Pulmonary artery endothelial cell (primary cell): ENCODE measurements at places on chromosomes 6 and 20.

DNA sequence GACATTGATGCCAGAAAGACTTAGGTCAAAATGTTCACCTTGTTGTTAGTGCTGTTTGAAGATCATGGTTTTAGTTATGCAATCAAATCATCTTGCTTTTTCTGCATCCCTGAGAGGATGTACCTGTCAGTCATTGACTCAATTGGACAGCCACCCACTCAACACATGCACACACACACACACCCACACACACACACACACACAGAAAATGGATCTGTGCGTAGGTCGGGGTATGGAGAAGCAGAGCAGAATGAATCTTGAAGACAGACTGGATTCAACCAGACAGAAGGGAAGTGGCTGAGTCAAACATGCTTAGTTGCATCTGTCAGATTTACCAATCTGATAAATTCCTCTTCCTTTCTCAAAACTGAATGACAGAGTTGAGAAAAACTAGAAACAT lies 19.1 kb upstream of the ZSCAN23 start:
- DNase-seq, result no peak

- DNase-seq, result no peak
These were observed 19.2 kb upstream of the TSPYL1 start for GRCh38 chr6:116298973-116299372.

DNA sequence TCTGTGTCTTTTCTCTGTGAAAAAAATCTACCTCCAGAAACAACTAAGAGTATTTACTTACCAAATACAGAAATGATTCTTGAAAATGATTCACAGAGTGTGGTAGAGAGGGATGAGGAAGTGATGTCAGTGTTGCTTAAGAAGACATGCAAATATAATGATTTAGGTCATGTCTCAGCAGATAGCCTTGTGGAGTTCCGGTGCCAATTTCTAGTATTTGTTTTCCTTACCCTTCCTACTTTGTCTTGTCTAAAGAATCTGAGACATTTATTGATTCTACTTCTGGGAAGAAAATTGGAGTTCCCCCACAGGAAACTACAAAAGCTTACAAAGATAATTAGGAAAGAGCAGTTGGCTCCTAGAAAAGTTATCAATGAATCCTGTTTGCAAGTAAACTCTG lies 68.8 kb downstream of the GJA1 start:
- DNase-seq, result peak; percentile 52

DNA sequence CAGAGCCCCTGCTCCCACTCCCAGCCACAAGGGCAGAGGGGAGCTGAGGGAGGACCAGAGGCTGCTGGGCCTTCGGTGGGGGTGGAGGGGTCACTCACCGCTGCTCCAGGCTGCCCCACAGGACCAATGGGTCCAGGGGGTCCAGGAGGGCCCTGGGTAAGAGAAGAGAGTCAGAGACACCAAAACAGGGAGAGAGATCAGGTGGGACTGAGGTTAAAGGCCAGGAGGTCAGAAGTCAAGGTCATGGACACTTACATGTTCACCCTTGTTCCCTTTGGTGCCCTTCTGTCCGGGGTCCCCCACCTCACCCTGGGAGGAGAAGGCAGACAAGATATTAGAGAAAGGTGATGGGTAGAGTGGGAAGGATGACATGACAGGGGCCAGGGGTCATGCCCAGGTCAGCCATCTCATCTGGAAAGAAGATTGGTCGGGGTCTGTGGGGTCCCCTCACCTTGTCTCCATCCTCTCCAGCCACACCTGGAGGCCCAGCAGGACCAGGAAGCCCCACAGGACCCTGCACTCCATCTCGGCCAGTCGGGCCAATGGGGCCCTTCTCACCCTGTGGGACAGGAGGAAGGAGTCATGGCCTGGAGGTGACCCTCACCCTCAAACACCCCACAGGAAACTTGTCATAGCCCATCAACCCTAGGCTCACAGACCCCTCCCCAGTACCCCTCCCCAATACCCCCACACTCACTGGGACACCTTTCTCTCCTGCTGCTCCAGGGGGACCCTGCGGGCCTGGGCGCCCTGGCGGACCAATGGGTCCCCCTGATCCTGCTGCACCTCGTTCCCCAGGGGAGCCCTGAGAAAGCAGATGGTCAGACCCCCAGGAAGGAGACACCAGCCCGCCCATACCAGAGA lies 21.0 kb downstream of the COL11A2 start:
- no peak for DNase-seq

DNA sequence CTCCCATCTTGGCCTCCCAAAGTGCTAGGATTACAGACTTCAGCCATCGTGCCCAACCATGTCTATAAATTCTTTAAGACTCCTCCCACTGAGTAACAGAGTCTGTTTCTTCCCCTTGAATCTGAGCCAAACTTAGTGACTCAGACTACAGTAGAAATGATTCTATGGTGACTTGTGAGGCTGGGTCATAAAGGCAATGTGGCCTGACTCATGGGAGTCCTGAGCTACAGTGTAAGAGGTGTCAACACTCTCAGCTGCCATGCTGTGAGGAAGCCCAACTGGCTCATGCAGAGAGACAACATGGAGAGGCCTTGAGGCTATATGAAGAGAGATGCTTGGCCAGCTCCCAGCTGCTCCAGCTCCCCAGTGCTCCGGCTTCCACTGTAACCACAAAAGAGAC lies 5.2 kb upstream of the NRSN2 start:
- DNase-seq, result no peak

DNA sequence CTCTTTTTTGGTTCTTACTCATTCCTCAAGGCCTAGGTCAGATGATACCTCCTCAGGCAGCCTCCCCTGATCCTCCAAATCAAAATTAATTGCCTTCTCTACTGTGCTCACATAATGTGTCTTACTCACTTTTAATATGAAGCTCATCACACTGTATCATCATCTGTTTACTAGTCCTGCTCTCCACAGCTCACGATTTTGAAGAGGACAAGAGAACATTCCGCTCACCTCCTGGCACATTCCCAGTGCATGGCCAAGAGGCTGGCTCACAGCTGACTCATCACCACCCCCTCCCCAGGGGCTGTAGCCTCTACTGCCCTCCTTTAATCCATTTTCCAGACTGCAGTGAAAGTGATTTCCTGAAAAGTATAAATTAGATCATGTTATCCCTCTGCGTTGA lies 133.1 kb downstream of the ALDH8A1 start:
- no peak for DNase-seq

DNA sequence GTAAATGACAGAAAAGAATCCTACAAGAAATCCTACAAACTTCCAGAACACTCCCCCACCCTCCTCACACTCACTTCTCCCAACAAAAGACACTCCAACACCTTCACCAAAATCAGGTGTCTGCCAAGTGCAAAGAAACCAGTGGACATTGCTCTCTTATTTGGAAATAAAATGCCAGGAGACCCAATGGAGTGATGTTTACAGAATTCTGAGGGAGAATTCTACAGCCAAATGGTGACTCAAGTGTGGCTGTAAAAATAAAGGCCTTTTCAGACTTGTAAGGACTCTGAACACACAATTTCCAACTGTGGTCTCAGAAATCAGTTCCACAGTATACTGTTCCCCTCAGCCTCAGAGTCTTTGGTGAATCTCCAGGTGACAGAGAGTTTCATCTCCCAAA lies 109.6 kb upstream of the CARMIL1 start:
- DNase-seq, result no peak

- DNase-seq, result no peak
These were observed 203.3 kb upstream of the TAB2 start for GRCh38 chr6:149114167-149114566.

- DNase-seq, result no peak
These were observed 8.3 kb downstream of the PI16 start for GRCh38 chr6:36962874-36963273.

DNA sequence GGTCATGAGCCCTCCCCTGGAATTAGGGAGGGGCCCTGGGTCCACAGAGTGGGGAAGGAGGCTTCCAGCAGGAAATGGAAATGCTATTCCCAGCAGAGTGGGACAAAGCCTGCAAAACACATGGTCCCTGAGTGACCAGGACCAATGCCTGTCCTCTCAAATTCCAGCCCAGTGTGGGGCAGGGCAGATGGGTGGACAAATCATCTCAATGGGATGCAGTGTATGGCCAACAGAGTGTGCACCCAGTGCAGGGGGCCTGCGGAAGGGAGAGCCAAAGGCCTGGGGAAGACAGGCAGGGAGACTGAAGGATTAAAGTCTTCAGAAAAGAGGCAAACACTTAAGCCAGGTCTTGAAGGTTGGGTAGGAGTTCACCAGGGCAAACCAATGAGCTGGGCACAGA lies 28.7 kb upstream of the PHACTR3 start:
- no peak for DNase-seq

GRCh38 chr6:108492131-108492766 lies 68.5 kb upstream of the FOXO3 start:
- DNase-seq, result peak; percentile 32

GRCh38 chr20:20603339-20603990 lies 109.0 kb downstream of the RALGAPA2 start:
- no peak for DNase-seq
